ENCODE measurements at places on chromosomes 2 and 18.

DNA sequence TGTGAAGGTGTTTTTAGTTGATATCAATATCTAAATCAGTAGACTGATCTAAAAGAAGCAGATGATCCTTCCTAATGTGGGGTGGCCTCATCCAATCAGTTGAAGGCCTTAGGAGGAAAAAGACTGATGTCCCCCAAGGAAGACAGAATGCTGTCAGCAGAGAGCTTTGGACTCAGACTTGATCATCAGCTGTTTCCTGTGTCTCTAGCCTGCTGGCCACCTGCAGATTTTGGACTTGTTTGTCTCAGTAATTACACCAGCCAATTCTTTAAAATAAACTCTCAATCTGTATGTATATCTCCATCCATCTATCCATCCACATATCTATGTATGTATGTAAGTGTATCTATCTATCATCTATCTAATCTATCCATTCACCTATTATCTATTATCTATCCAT, 301.3 kb downstream of the LPIN1 start:
- DNase-seq = no peak

GRCh38 chr2:192073878-192074277, 120.9 kb downstream of the TMEFF2 start:
- no peak for DNase-seq

DNA sequence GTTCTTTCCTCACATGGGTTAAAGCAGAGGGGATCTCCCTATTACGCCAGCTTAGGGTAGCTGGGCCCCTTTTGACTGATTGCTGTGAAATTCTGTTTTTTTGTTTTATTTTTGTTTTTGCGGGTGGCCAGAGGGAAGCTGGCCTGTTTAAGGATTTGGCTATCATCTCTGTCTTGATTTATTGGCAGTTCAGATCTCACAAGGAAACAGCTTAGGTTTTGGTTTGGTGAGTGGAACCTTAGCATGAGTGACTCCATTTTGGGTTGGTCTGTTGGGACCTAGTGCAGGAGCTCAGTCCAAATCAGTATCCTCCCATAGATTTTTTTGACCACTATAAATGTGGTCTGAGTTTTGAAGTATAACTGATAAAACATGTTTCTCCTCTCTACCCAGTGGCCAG, 25.6 kb upstream of the NTSR2 start:
- DNase-seq = no peak

- no peak for DNase-seq
Measured at GRCh38 chr2:44944102-44944951, 2.8 kb downstream of the SIX3 start.

DNA sequence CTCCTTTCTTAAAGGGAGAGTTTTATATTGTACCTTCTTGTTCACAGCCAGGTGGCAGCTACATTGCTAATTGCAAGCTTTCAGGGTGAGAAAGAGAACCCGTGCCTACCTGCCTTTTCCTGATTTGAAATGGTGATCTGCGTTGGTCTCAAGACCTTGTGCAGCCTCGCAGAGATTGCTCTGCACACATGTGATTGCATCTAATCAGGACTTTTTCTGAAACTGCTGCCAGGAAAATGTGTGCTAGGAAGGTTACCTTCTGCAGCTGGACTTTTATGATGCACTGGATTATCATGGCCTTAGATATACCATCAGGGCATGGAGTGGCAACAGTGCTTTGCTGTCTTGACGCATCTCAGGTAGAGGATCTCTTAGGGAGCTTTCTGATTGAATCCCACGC, 45.1 kb downstream of the AGAP1 start:
- DNase-seq = no peak

DNA sequence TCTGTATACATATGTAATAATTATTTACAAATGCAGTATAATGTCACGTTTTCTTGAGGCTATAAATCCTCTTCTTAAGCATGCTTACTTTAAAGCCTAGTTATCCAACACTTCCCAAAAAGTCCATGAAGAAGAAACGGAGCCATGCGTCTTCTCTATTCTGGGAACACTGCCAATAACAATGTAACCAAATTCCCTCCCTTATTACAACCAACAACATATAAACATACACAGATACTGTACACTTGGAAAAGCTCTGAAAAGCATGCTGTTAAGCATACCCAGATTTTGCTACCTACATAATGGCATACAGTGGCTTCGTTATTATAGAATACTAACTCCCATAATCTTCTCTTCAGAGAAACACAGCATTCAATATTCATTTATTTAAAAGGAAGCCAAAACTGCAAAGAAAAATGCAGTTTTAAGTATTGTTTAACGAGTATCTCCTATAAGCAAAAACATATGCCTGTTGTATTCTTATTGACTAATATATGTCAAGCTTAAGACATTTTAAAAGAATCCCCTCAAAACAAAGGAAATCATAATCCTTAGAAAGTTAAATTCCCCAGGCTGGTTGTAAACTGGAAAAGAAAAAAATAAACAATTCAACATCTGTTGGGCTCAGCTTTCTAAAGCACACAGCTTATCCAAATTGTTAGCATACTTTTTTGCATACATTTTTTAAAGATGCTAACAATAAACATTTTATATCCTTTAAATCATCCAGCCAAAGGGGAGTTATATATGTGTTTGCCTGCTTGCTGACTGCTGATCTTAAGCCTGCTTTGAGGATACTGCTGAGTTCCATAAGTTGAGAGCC, 83.4 kb downstream of the SLC25A12 start:
- DNase-seq = peak; percentile 23

DNA sequence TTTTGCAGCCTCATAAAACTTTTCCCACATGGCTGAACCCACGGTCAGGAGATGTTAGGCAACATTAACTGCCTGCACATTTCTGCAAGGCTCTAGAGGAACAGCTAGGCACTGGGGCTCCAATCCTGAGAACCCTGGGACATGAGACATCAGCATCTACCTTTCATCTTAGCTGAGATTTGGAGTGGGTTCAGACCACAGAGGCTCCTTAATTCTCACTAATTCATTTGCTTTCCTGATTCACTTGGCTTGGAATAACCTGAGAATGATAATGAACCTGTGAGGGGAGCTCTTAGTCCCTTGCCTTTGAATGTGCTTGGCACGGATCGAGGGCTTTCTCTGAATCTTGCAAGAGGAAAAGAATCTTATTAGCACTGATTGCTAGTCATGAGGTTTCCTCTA, 266.2 kb downstream of the FIGN start:
- no peak for DNase-seq

GRCh38 chr18:53490019-53490418, 734.5 kb downstream of the MBD2 start:
- DNase-seq = no peak

- DNase-seq = no peak
Measured at GRCh38 chr2:36405183-36405582, 49.6 kb downstream of the CRIM1 start.

DNA sequence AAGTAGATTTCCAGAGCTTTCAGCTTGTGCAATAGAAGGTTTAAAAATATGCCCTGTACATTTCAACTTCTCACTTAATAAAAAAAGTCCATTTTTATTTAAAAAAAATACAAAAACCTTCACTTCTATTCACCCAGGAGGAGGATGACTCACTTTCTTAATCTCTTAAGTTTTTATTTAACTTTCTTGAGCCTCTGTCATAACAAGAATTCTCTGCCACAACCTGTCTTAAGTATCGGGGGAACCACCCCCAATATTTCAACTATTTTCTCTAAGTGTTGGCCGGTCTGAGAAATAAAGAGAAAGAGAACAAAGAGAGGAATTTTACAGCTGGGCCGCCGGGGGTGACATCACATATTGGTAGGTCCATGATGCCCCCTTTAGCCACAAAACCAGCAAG, 58.4 kb downstream of the LRATD1 start:
- DNase-seq = no peak

DNA sequence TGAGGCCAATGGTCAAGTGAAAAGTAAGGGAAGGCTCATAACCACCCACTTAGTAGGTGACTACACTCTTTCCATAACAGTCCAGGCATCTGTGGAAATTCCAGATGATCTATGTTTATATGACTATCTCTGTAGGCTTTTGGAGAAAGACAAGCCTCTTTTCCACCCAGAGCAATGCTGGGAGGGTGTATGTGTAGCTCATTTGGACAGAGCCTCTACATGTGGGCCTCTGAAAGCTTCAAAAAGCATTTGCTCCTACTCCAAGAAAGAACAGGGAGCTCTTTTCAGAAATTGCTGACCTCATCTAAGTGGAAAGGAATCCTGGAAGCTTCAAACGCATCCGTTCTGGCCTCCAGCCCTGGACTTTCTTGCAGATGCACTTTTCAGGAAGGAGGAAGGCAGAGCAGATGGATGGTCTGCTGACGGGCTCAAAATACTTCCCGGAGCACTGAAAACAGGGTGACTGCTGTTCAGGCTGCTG, 308.7 kb downstream of the LRATD1 start:
- no peak for DNase-seq

- DNase-seq = no peak
Measured at GRCh38 chr2:228417526-228417925, 236.0 kb upstream of the SPHKAP start.

GRCh38 chr2:9378433-9379390, 44.6 kb downstream of the ITGB1BP1 start:
- no peak for DNase-seq

- DNase-seq = no peak
Measured at GRCh38 chr2:26792720-26793119, 6.9 kb downstream of the CENPA start.

DNA sequence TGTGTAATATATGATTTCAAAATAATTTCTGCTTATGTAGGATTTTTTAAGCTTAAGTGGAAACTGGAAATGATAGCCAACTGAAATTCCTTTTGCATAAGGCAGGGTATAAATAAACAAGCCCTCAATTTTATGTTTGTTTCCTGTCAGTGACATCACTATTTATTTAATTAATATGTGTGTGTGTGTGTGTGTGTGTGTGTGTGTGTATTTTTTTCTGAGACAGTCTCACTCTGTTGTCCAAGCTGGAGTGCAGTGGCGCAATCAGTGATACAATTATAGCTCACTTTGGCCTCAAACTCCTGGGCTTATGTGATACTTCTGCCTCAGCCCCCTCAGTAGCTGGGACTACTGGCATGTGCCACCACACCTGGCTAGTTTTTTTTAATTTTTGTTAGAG, 29.3 kb upstream of the CYP20A1 start:
- DNase-seq = no peak

DNA sequence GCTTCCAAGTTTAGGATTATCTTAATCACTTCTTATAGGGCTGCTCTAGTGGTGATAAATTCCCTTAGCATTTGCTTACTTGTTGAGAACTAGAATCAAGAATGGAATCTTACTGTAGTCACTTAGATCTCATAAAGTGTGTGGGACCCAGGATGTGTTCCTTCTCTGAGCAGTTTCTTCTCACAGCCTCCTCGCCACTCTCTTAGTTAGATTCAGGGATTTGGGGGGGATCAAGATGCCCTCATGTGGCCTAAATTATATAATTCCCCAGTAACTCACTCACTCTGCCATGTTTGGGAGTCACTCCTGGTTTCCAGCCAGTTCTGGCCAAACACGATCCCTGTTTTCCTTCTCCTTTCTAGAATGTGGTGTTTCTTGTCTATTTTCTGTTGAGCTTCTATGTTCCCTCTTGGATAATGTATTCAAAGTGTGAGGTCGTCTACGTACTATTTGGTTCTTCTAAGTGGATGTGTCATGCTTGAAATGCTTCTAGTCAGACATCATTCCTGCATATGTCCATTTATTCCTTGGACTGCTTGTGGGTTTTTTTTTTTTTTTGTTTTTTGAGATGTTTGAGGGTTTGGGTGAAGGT, 414.9 kb upstream of the SYT4 start:
- DNase-seq = no peak

- DNase-seq = no peak
Measured at GRCh38 chr2:100397976-100398375, 19.5 kb downstream of the CHST10 start.

DNA sequence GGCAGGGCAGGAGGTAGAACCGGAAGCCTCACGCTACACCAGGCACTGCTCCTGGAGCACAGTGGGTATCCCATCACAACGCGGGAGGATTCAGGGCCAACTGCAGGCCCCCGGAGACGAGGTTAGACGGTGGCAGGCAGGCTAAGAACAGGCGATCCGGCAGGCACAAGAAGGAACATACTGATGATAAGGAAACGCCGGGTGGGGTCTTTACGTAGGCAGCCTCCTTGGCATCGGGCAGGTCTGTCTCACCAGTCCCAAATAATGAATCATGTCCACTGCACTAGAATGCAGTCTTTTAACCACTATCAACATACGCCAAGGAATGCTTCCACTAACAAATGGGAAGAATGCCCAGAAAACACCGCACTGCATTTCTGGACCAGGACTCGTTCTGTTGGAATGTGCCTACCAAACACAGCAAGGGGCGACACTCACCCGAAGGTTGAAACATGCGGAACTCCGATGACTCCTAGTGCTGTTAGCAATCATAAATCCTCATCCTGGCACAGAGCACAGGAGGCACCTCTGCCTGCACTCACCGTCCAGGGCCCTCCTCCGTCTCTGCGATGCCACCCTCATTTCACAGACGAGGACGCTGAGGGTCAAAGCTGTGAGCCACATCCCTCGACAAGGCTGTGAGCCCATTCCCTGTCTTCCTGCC, 35.2 kb downstream of the ZNF516 start:
- DNase-seq = no peak

DNA sequence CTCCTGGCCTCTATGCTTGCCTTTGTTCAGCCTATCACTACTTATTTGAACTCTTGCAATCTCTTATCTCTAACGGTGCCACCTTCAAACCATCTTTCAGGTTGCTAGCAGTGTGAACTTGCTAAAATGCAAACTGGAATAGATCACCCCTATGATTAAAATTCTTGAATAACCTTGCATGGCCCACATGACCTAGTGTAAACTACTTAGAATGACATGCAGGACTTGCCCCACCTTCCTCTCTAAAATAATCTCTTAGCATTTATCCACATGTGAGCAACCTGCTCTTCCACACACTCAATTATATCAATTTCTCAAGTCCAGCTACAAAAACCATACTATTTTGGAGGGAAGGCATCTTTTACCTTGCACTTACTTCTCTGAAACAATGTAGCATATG, 137.6 kb downstream of the ETAA1 start:
- DNase-seq = no peak

DNA sequence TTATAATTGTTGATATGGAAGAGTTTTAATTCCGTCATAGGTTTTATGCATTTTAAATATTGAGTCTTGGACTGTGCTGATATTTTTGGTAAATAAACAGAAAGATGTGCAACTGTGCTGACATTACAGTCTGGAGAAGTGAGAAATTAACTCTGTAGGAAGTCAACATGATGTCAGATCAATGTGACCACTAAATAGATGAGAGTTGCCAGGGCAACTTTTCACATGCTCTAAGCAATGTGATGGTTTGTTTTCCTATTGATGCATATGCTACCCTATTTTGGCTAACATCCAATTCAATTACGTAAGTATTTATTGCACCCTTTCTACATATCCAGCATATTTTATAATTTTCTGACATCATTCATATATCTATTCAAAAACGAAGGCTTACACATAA, 1109.3 kb downstream of the TSN start:
- DNase-seq = no peak

Measured in NCI-H1092 treated with DMSO at 0.1 percent for 48 hours (cell line).